ENCODE measurements at places on chromosomes 1 and 21.
A peak's percentile ranks its signal among the peaks of the same experiment; 100 is the strongest.

DNA sequence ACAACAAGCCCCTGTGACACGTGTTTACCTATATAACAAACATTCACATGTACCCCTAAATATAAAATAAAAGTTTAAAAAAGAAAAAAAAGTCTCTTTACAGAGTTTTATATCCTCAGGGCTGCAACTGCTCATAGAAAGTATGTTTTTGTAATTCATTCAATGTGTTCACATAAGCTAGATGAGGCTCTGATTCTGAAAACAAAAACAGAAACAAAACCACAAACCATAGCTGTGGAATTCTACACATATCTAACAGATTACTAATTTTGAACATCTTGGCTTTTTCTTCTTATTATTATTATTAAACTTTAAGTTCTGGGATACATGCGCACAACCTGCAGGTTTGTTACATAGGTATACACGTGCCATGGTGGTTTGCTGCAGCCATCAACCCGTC is 579.6 kb upstream of the ZRANB2 start:
- no peak for DNase-seq

- DNase-seq: no peak
Observed at GRCh38 chr21:45831991-45832740, 149.4 kb upstream of the COL6A1 start.

GRCh38 chr1:228236744-228237143 is 28.9 kb downstream of the OBSCN start:
- peak; percentile 15 for DNase-seq

- no peak for DNase-seq
Observed at GRCh38 chr1:228361314-228362140, 45.1 kb downstream of the TRIM11 start.

DNA sequence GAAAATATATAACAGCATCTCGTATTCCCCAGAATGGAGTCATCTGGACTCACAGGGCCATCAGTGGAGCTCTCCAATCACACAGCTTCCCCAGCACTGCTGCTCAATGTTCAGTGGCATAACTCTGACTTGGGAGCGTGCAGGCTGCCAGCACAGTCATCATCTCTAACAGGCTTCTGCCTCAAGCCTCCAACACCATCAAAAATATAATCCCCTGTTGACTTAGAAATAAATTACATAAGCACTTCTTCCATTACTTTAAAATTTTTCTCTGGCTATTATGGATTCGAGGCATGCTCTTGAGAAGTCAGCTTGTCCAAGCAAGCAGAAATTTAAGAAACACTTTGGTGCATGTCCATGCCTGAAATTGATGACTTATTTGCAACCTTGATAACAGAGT is 6.2 kb downstream of the DUSP23 start:
- DNase-seq: no peak

- DNase-seq: no peak
Observed at GRCh38 chr21:31358158-31358557, 14.1 kb upstream of the TIAM1 start.

GRCh38 chr1:201281573-201281972 is 1.7 kb upstream of the PKP1 start:
- DNase-seq: no peak

DNA sequence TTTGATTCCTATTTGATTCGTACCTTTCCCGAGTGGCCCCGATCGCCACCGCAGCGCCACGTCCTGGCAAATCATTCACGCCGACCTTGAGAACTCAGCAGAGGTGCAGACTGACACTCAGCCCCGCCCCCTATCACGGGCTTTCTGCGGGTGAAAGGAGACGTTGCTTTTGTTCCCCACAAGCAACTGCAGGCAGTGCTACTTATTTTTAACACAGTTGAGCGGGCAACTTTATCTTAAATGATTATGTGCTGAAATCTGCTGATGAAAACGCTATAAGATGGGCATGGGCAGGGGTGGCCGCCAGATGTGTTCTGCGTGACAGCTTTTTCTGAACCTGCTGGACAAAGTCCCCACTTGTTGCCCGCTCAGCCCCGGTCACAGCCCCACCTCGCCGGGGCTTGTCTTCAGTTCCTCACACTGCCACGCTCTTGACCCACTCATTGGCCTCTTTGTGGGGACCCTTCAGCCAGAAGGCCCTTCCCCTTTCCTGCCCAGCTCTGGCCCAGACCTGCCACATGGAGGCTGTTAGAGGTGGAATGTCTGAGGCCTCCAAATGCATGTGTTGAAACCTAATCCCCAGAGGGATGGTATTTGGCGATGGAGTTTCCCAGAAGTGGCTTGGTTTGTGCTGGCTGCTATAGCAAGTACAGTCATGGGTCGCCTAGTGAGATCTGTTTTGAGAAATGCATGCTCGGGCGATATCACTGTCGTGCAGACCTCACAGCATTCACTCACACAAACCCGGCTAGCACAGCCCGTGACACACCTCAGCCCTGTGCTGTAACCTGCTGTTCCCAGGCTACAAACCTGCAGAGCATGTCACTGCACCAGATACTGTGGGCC is 15.7 kb upstream of the PDXK start:
- no peak for DNase-seq

Data from activated CD4-positive, alpha-beta T cell treated with anti-CD3 and anti-CD28 coated beads, Interleukin-10, Interleukin-2, amounts not matched to agents 100 ng/mL and 50 ng/mL, durations not matched to agents 16 hours and 8 hours (primary cell).